ENCODE measurements at places on chromosomes 13 and 19.

DNA sequence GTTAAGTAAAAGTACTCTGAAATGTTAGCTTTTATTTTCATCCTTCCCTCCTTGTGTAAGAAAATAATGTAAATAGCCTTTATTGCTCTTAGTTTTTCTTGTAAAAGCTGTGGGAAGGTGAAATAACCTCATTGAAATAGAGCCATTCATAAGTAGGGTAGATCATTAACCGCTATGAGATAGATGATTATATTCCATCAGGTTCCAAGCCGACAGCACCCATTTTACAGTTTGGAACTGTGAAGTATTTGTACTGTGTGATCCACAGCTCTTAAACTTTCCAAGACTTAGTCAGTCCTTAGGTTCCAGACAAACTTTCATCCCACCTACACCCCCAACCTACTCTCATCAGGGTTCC is 216.5 kb downstream of the TSHZ3 start:
- DNase-seq: no peak

DNA sequence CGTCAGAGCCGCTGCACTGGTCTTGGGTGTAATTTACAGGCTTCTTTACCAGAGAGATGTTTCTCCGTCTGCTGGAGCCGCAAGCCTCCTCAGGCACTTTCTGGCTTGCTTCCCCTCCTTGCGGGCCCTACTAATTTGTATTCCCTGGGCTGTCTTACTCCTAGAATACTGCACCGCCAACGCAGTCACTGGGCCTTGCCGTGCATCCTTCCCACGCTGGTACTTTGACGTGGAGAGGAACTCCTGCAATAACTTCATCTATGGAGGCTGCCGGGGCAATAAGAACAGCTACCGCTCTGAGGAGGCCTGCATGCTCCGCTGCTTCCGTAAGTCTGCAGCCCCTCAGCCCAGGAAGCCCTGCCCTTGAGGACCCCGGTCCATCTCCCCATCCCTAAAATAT is 14.1 kb upstream of the C19orf33 start:
- DNase-seq: no peak

DNA sequence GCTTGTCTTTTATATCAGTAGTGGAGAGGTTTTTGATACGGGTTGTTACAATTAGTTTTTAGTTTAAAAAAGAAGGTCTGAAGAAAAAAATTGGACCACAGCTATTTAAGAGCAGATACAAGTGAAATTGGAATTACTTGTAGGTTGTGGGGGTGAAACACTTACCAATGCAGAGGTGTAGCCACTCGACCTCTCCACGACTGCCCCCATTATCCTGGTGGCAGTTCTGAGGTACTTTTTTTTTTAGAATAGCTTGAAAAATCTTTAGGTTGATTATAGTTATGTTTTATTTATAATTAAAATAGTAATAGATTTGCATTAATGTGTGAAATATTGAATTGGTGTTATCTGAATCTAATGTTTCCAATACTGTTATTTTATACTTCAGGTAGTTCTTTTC is 60.7 kb downstream of the PAN3 start:
- DNase-seq: no peak

GRCh38 chr13:32581177-32581786 is 5.0 kb upstream of the PDS5B start:
- no peak for DNase-seq
